ENCODE measurements at places on chromosomes 3 and 15.

GRCh38 chr3:179717219-179717618 is 64.4 kb downstream of the USP13 start:
- H3K27ac ChIP-seq = no peak overlapping the region
- no peak for DNase-seq
- no peaks in the 10 kb centered on the region for H3K4me1 ChIP-seq
- no peaks in the 10 kb centered on the region for H3K27me3 ChIP-seq

GRCh38 chr3:43766672-43767465 is 76.1 kb downstream of the ABHD5 start:
- no peak for DNase-seq
- H3K36me3 ChIP-seq = no peaks in the 10 kb centered on the region
- H3K4me3 ChIP-seq = no peak overlapping the region
- peak overlapping the region; percentile 99 for H3K27ac ChIP-seq
- H3K27me3 ChIP-seq = no peaks in the 10 kb centered on the region

DNA sequence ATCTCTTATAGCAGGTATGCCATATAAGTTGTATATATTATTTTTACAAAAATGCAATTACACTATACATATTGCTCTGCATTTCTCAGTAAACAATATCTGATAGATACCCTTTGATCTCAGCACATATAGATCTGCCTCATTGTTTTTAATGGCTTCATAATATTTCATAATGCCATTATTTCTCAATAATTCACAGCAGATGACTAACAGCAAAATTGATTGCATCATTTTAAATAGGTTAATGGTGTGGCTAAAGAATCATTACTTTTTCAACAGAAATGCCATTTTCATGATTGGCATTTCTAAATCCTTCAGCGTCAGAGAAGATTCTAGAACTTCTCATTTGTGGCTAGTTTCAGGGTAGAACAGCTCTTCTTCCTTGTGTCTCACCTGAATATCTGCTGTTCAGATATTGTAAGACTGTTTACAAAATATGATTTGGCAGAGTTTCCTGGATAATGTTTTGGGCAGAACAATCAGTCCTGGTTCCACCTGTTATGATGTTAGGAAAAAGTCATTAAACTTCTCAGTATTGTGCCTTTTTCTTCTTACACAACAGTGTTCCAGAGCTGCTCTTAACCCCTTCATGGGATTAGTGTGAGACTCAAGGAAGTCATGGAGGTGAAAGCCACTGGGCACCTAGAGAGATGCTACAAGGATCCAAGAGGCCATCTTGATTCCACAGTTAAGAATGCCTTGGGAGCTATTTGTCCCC is 397.6 kb upstream of the THBS1 start:
- no peak overlapping the region for H3K4me3 ChIP-seq
- H3K4me1 ChIP-seq = peaks cover 59% of the 10 kb centered on the region
- H3K36me3 ChIP-seq = no peaks in the 10 kb centered on the region
- peak overlapping the region; percentile 100 for H3K27ac ChIP-seq
- no peaks in the 10 kb centered on the region for H3K27me3 ChIP-seq

DNA sequence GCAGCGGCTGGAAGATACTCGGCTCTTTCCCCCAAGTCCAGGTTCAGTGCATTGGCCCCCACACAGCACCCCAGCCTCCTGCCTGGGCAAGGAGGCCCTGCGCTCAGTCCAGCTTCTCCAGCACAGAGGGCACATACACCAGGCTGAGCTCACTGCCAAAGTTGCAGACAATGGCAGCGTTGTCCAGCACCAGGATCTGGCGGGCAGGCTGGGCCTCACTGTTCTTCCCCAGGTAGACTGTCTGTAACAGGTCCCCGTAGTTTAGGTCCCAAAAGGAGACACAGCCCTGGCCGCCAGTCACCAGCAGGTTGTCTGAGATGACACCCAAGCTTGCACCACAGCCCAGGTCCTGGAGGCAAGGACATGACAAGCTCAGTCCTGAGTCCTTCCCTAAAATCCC is 32.9 kb downstream of the PTPN23 start:
- no peaks in the 10 kb centered on the region for H3K4me1 ChIP-seq
- H3K4me3 ChIP-seq = no peak overlapping the region
- no peak for DNase-seq
- H3K27ac ChIP-seq = no peak overlapping the region

DNA sequence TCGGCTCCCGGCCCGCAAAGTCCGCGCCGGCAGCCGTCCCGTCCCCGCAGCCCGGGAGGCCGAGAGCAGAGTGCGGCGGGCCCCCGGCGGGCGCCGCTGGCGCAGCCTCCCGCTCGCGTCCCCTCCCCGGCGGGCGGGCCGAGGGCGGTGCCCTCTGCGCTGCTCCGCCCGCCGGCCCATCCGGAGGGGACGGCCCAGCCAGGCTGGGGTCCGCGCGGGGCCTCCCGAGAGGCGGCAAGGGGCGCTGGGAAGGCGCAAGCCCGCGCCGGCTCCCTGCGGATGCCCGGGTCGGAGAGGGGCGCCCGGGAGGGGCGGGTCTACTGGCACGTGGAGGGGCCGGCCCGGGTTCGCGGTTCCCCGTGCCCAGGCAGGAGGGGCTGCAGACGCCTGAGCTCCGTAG is at the start of the genes CLCN2 and POLR2H:
CLCN2 (minus strand) TSS at position 74 of the 400 bp plus-strand sequence. CDS start 126 bp downstream, outside the sequence.
POLR2H (plus strand) TSS at position 179 of the 400 bp plus-strand sequence. CDS start 1,783 bp downstream, outside the sequence.
- peak within 1 kb of the TSS; percentile 88 for H3K4me3 ChIP-seq
- DNase-seq = peak; percentile 72
- peaks cover 8% of the 10 kb centered on the region for H3K4me1 ChIP-seq
- peaks cover 22% of the 10 kb centered on the region for H3K36me3 ChIP-seq
- H3K27me3 ChIP-seq = no peaks in the 10 kb centered on the region

- peaks cover 99% of the 10 kb centered on the region for H3K36me3 ChIP-seq
- H3K27me3 ChIP-seq = no peaks in the 10 kb centered on the region
- no peak overlapping the region for H3K27ac ChIP-seq
- DNase-seq = no peak
- no peaks in the 10 kb centered on the region for H3K4me1 ChIP-seq
Measured at GRCh38 chr15:29708519-29708918, 113.7 kb downstream of the TJP1 start.
